ENCODE measurements at places on chromosomes 7 and 10.

GRCh38 chr7:127678947-127679346 lies 27.0 kb downstream of the SND1 start:
- DNase-seq = no peak

DNA sequence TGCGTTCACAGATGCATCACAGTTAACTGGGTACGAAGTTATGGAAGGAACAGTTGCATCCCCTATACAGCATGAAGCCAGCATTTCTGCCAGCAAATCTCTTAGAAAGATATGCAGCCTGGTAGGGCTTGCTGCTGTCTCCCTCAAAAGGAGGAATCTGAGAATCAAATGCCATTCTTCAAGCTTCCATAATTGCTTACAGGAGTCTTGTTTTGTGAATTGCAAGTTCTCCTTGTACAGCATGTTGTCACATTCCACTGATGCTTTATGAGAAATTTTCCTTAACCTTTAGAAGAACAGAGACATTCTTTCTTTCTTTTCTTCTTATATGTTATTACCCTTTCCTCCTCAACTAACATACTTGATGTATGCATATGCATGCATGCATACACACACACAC lies 134.6 kb downstream of the CHRM2 start:
- DNase-seq = no peak

GRCh38 chr10:260819-261429 lies 125.7 kb downstream of the ZMYND11 start:
- DNase-seq = no peak

DNA sequence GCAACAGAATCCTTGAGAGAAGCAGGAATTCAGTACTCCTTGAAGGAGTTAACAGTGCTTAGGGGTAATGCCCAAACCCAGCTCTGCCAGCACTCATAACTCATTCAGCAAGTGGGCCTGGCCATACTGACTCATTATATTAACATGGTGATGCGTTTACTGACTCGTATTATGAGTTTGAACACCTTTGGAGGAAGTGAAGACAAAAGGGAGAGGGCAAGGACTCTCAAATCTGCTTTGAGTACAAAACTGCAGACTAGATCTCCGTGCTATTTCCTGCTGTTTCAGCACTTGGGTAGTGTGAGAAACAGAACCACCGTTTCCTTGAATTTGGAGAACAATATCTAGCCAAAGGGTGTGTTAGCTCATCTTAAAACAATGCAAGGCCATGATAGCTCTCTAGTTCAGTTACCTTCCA lies 30.8 kb downstream of the SLC16A9 start:
- no peak for DNase-seq

GRCh38 chr10:93991596-93992284 lies 2.0 kb upstream of the PLCE1 start:
- no peak for DNase-seq

DNA sequence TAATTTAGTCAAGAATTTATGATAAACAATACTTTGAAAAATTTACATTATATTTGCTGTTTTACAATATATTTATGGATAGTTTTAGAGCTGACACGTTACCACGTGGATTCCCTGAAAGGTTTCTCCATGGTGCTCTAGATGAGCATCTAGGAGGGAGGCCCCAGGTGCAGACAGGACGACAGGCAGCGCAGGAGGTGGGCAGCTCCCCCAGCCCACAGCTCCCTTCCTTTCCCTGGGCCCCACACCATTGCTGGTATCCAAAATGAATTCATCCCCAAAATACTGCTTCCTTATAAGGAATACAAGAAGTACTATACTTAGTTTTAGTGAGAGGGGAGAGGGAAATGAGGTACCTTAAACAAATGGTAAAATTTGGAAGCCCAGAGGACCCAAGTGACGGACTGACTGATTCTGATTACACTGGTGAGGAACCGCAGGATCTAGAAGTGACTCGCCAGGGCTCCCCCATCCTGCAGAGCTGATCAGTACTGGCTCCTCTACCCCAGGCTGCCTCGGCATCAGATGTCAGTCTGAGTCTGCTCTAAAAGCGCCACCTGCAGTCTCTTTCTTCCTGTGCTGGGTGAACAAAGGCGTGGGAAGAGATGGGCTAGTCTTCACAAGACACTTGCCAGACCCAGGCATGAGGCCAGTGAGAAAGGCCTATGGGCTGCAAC lies 89.2 kb downstream of the DLG5 start:
- no peak for DNase-seq

GRCh38 chr10:11853468-11853867 lies 30.3 kb downstream of the PROSER2 start:
- no peak for DNase-seq

GRCh38 chr7:66832531-66833351 lies 88.3 kb upstream of the TMEM248 start:
- DNase-seq = no peak

DNA sequence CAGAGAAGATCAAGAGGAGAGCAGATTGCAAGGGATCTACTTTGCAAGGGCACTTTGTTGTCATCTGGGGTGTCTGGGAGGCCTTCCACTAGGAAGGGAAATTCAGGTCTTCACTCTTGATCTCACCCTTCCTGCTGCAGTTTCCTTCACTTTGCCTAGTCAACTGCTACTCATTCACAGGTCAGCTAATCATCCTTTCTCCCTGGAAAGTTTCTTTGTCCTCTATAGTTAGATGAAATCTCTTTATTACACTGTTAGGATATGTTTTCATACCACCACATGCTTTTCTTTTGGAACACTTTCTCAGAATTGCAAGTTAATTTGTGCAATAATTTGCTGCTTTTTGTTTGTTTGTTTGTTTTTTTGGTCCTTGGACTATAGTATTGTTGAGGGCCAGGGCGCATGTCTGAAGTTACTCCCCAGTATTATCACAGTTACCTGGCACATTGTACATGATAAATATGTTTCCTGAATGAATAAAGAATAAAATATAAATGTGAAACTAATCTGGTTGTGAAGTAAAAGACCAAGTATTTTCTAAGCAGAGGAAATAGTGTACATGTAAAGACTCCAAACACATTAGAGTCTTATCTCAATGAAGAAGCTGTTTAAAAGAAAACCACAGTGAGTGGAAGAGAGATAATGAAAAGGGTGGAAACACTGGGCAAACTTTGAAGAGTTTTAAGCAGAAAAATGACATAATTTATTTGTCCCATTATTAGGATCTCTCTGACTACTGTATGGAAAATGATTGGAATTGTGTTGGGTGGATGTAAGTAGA lies 139.9 kb upstream of the DGKB start:
- no peak for DNase-seq

DNA sequence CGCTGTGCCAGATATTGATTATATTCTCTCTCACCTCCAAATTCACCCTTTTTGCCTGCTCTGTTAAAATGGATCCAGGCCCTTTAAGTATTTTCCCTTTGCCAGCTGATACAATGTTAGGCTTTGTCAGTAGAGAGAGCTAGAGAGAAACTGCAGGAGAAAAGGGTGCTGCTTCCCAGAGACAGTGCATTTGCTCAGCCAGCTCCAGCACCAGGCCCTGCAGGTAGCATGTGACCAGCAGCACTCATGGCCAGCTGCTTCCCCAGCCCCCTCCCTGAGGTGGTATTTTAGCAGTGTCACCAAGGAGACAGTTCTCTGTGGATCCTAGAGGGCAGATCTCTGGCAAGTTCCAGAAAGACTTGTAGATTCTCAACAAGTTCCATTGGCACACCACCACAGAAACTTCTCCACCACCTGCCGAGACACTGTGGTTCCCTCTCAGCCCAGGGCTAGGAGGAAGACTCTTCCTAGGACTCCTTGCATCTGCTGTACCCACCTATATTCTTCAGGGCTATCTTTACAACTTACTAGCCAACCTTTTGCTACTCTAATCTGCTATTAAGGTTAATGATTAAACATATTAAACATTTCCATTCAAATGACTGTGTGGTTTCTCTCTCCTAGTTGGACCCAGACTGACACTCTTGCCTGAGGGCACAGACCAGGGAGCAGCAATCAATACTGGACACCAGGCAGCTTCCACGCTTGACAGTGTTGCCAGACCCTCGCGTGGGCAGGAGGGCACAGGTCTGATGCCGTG lies 35.6 kb upstream of the ADAM12 start:
- DNase-seq = no peak

DNA sequence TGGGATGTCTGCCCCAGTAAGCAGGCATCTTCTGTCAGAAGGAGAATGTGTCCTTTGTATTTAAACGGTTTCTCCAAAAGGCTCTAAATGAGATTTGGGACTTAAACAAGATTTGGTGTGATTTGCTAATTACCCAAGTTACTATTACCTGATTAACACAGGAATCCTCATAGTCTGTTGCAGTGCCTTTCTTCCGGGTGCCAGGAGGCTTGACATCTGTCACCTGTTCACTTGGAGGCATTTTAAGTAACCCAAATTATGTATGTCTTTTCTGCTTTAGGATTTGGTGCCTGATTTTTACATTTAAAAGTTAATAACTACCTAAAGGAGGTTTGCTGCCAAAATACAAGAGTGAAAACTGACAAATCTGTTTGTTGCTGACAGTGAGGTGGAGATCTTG lies 587.9 kb upstream of the GALNT17 start:
- no peak for DNase-seq

- DNase-seq = no peak
Observed at GRCh38 chr7:92953657-92954056, 117.3 kb upstream of the CDK6 start.

DNA sequence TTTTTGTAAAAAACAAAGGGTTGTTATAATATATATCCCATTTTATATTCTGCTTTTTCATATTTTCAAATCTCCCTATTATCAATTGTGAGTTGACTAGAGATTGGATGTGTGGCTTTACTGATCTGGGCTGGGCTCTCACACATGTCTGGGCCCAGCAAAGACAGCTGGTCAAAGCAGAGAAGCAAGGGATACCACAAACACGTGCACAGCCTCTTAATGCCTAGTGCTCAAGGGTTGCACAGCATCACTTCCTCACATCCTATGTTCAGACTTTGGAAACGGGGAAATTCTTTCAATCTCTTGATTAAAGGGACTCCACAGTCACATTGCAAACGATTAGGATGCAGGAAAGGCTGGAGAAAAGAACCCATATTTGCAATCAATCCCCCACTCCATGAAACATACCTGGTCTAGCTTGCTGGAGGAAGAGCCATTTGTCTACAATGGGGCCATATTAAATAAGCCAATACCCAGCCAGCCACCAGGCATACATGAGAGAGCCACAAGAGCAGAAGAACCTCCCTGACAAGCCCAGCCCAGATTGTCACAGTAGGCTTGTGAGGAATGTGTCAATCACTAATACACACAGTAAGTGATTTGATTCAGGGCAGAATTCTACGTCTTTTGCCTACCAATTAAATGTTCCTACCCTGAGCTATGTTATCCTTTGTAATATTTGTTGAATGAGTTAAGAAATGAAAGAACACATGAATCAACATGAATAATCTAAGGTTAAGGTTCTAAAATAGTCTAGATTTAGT lies 431.2 kb downstream of the TNS3 start:
- no peak for DNase-seq

DNA sequence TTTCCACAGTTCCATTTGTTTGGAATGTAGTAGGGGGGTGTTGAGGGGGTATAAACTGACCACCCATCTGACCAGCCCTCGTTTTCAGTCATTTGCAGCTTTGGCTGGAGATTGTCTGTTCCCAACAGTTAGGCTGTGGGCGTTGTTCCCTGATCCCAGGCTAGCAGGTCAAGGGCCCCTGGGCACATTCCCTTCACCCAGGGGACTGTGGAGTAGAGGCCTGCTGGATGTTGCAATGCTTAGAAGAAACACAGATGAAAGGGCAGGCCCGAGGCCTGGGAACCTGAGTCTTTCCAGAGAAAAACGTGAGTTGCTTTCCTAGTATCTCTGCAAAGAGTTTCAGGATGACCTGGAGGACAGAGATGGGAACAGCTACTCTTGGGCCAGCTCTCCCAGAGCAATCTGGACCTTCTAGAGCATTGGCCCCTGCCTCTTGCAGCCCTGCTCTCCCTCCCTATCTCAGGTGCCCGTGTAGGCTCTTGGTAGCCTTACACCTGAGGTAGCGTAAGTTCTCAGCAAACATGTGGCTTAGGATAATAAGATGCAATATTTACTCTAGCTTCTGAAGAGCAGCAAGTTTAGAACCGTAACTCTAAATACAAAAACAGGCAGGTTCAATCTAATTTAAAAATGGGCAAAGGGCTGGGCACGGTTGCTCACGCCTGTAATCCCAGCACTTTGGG lies 99.4 kb upstream of the EFCAB10 start:
- no peak for DNase-seq

DNA sequence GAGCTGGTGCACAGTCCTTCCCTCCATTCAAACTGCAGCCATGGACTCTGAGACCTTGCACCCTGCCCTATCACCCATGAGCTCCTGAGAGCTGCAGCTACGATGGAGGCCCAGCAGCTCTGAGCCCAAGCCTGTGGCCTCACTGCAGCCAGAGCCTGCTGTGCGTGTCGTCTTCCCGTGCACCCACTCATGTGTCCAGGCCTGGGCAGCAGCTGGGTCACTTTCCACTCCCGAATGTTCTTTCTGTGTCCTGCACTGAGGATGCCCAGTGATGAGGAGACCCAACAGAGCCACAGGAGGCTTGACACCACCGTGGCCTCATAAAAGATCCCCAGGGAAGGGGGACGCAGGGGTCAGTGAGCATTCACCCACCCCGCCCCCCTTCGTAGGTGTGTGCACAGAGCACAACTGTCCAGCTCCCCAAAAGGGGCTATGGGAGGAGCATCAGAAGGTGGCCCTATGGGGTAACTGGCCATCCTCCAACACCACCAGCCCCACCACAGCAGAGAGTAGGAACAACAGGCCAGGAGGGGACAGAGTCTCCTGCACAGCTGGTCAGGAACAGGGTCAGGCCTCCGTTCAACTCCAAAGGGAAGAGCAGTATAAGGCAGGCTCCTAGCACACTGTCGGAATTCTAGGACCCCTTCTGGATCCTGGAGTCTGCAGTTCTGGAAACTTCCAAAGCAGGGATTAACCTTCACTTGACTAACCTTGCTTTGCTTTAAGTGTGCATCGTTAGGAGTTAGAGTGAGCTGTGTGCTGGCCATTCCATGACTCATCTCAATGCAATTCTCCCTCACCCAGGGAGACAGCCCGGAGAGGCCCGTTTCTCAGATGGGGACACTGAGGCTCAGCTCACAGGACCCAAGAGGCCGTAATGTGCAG lies 52.6 kb downstream of the RASGEF1A start:
- DNase-seq = no peak
